ENCODE measurements at places on chromosomes 4 and X. TPM values are rescaled to one million over a fixed set of nuclear protein-coding genes. Genes with fewer than 3 reads are reported as not detected.
A peak's percentile ranks its signal among the peaks of the same experiment; 100 is the strongest.

SPATA4 gene
- not detected for total RNA-seq

ZMAT1 gene
- total RNA-seq = 2.7 TPM

HS6ST2 gene
- total RNA-seq = 0.26 TPM

DNA sequence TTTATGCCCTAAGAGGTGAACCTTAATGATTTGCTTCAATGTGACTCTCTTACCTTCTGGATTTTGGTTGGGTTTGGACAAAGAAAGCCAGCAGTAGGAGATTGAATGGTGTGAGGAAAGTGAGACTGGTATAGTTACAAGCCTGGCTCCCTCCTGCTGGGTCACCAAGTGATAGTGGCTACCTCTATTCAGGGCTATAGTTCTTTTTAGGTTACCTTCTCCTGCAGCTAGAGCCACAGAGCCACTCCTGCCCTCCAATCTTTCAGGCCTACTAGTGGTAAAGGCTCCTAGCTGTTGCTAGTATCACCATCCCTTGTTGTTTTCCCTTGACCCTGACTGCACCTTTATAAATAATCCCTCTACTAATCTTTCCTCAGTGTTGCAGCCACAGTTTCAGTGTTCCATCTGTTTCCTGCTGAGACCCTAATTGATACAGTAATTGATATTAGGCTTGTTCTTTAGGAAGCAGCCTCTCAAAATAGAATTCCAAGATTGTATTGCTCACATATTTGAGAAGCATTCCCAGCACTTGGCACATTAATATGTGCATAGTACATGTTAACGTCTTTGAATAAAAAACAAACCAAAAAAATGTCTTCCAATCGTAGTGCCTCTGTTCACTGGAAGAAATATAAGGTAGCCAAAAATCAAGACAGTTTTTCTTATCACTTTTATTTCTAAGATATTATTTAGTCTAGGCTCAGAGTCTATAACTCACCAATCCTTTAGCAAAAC is 82.3 kb downstream of the SRPX start:
- no peaks in the 10 kb centered on the region for H3K36me3 ChIP-seq
- no peaks in the 10 kb centered on the region for H3K27me3 ChIP-seq
- H3K4me3 ChIP-seq = no peak overlapping the region

MAGEC2 gene
- total RNA-seq = not detected

DNA sequence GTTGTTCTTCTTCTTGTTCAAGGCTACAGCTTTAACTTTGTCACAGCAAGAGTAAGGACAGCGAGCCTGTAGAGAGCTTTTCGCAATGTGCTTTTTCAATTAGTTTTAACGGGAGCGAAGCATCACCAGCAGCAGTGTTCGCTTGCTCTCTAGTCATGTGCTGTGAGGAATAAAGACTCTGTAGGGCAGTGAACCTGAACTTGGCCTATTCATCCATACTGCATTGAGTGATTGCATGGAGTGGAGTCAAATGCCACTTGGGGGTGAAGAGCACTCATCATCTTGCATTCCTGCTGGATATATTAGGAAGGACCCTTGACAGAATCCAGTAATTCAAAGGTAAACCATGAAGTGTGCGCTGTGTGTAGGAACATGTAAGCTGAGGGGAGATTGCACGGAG is 240.0 kb downstream of the FRMPD4 start:
- no peaks in the 10 kb centered on the region for H3K27me3 ChIP-seq
- H3K4me1 ChIP-seq = no peaks in the 10 kb centered on the region
- DNase-seq = no peak
- H3K4me3 ChIP-seq = no peak overlapping the region
- H3K27ac ChIP-seq = no peak overlapping the region

PAGE1 gene
- total RNA-seq = not detected

DNA sequence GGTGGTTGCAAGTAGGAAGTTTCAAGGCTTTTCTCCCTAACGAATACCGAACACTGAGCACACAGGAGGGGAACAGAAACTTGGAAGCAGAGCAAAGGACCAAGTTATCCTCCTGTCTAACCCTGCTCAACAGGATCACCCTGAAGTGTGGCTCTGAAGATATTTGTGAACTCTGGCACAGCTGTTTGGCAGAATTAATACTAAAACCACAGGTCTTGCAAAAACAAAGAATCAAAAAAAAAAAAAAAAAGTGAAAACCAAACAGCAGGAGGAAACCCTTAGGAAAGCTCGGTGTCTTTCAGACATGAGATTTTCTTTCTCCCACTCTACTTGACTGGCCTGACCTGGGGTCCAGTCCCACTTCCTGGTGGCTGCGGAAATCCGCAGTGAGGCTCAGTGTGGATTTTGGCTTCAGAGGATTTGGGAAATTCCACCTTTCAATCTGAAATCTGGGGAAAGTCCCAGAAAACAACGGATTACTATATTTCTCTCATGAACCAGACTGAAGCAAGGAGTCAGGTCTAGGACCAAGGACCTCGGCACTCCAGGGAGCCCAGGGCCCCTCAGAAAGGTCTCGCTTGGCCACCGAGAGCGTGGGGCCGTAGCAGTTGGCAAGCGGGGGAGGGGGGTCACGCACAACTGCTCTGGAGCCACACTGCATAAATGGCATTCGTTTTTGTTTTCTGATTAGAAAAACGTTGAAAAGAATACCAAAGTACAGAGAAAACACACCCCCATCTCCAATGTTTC is 867 bp downstream of the TIFA start:
- DNase-seq = no peak
- H3K27me3 ChIP-seq = no peaks in the 10 kb centered on the region
- peak overlapping the region; percentile 90 for H3K27ac ChIP-seq
- H3K36me3 ChIP-seq = peaks cover 59% of the 10 kb centered on the region

DNA sequence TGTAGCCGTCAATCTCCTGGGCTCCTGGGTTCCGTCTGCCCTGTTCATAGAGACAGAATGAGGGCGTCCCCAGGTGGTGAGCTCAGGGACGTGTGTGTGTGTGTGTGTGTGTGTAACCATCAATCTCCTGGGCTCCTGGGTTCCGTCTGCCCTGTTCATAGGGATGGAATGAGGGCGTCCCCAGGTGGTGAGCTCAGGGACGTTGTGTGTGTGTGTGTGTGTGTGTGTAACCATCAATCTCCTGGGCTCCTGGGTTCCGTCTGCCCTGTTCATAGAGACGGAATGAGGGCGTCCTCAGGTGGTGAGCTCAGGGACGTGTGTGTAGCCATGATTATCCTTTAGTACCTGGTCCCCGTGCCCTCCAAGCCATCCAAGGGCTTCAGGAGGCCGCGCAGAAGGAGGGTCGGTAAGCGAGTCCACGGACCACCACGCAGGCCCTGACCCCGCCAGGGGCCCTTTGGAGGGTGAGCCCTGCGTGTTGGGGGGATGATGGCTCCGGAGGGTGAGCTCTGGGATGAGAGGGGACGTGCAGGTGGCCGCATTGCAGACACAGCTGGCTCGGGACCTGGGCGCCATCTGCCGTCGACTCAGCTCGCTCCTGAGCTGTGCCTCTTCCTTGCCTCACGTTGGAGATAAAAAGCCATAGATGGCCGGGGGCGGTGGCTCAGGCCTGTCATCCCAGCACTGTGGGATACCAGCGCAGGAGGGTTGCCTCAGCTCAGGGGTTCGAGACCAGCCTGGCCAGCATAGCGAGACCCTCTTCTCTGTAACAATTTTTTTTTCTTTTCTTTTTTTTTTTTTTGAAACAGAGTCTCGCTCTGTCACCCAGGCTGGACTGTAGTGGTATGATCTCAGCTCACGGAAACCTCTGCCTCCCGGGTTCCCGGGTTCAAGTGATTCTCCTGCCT is 5.4 kb upstream of the GTPBP6 start:
- peak overlapping the region; percentile 53 for H3K4me3 ChIP-seq
- DNase-seq = peak; percentile 54
- no peak overlapping the region for H3K27ac ChIP-seq
- peaks cover 4% of the 10 kb centered on the region for H3K27me3 ChIP-seq

TCEAL2 gene
- total RNA-seq = 0.40 TPM

DNA sequence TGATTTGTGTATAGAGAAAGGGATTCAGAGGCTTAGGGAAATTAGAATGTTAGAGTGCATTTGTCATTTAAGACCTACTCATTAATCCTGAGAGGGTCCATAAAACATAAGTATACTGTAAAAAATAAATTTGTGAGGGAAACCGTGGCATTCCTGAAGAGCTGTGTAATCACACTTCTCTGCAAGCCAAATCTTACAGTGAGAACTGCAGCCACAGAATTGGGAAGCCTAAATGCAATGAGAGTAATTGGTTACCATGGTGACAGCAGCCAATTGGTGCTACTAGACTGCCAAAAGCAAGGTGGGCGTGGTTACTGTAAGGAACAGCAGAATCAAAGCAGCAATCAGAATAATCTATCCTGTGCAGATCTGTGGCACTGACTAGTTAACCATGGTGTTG is 345.2 kb upstream of the GRID2 start:
- H3K36me3 ChIP-seq = no peaks in the 10 kb centered on the region
- H3K4me3 ChIP-seq = no peak overlapping the region
- no peaks in the 10 kb centered on the region for H3K4me1 ChIP-seq

EVC gene
- total RNA-seq = 0.06 TPM

GRCh38 chr4:10079912-10080588 is 36.5 kb downstream of the WDR1 start:
- H3K36me3 ChIP-seq = peaks cover 19% of the 10 kb centered on the region
- DNase-seq = no peak
- H3K4me3 ChIP-seq = no peak overlapping the region
- H3K4me1 ChIP-seq = no peaks in the 10 kb centered on the region
- H3K27me3 ChIP-seq = no peaks in the 10 kb centered on the region
- peak overlapping the region; percentile 59 for H3K27ac ChIP-seq

- no peaks in the 10 kb centered on the region for H3K36me3 ChIP-seq
- H3K4me3 ChIP-seq = no peak overlapping the region
- H3K4me1 ChIP-seq = no peaks in the 10 kb centered on the region
Observed at GRCh38 chr4:107317611-107318010, 281.5 kb upstream of the DKK2 start.

DNA sequence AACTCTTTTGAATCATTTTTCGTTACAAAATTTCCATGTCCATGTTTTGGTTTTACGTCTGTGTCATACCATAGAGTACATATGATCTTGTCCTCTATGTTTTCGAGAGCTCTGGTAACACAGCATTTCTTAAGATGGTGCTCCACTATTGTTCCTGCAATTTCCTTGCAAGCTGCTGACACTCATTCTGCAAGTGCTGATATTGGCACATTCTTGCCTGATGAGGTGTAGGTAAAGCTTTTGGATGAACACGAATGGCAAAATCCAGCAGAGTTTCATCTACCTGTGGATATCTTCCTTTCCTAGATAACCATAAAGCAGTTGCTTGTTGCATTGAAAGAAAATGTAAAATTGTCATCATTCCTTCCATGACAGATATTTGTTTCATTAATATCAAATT is 41.3 kb downstream of the MAGEB17 start:
- H3K4me3 ChIP-seq = no peak overlapping the region
- H3K27me3 ChIP-seq = no peaks in the 10 kb centered on the region
- no peaks in the 10 kb centered on the region for H3K36me3 ChIP-seq
- no peak overlapping the region for H3K27ac ChIP-seq
- no peak for DNase-seq

DNA sequence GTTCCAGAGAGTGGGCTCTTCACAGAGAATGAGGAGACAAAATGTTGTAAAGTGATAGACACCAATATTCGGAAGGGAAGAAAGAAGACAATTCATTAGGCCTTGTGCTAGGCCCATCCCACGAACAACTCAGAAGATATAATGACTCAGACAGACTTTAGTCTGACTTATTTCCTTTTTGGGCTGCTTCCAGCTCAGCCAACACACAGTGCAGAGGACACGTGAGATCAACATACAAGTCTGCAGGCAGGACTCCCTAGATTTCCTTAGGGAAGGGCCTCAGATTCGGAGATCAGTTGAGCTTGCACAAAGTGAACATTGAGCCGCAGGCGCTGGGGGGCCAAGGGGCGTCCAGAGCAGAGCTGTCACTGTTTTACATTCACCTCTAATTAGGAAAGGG is 290.7 kb upstream of the TENM3 start:
- H3K27me3 ChIP-seq = no peaks in the 10 kb centered on the region
- no peak for DNase-seq
- H3K27ac ChIP-seq = no peak overlapping the region
- H3K4me3 ChIP-seq = no peak overlapping the region
- no peaks in the 10 kb centered on the region for H3K4me1 ChIP-seq
- no peaks in the 10 kb centered on the region for H3K36me3 ChIP-seq

DNA sequence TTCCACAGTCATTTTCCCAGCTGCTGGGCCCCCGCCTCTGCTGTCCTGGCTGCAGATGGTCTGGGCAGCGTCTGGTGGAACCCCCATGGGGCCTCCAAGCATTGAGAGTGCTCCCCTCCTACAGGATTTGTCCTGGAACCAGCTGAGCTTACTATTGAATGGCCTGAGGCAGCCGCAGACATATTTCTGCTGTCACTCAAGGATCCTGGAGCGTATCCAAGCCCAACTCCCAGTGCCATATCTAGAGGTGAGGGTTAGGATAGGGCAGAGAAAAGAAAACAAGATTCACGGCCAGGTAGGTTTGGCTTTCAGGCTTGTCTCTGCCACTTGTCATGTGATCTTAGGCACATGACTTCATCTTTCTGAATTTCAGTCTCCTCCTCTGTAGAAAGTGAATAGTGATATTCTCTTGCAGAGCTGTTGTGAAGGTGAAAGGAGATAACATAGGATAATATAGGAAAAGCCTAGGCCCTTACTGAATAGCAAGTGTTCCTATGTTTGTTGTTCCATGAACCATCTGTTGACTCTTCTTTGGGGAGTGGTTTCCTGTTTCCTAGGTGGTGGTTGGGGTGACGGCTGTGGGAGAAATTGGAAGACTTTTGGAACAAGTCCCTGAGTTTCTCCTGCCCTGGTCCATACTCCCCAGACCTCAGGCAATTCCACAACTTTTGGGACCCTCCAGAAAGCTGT is 52.3 kb downstream of the SEPSECS start:
- H3K4me3 ChIP-seq = no peak overlapping the region
- H3K27ac ChIP-seq = no peak overlapping the region
- H3K4me1 ChIP-seq = no peaks in the 10 kb centered on the region
- H3K27me3 ChIP-seq = no peaks in the 10 kb centered on the region
- peaks cover 4% of the 10 kb centered on the region for H3K36me3 ChIP-seq
- no peak for DNase-seq

DNA sequence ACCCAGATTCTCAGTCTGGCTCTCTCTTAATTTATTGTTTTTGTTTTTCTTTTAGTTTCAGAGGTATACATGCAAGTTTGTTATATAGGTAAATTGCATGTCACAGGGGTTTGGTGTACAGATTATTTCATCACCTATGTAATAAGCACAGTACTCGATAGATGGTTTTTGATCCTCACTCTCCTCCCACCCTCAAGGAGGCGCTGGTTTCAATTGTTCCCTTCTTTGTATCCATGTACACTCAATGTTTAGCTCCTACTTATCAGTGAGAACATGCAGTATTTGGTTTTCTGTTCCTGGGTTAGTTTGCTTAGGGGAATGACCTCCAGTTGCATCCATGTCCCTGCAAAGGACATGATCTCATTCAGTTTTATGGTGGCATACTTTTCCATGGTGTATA is 198.4 kb downstream of the STK32B start:
- no peak overlapping the region for H3K4me3 ChIP-seq
- H3K27me3 ChIP-seq = no peaks in the 10 kb centered on the region
- no peaks in the 10 kb centered on the region for H3K36me3 ChIP-seq
- DNase-seq = no peak
- H3K4me1 ChIP-seq = peaks cover 3% of the 10 kb centered on the region

GRCh38 chrX:12225107-12225506 is 86.8 kb downstream of the FRMPD4 start:
- H3K4me1 ChIP-seq = no peaks in the 10 kb centered on the region
- H3K4me3 ChIP-seq = no peak overlapping the region
- H3K27me3 ChIP-seq = no peaks in the 10 kb centered on the region

PRKX gene
- 31.5 TPM for total RNA-seq

ADGRG4 gene
- not detected for total RNA-seq

- no peak overlapping the region for H3K27ac ChIP-seq
- no peaks in the 10 kb centered on the region for H3K36me3 ChIP-seq
- DNase-seq = peak; percentile 3
- peaks cover 11% of the 10 kb centered on the region for H3K4me1 ChIP-seq
- H3K4me3 ChIP-seq = peak overlapping the region; percentile 4
Observed at GRCh38 chr4:53908661-53909078, 155.7 kb downstream of the CHIC2 start.

Measured in activated naive CD8-positive, alpha-beta T cell treated with anti-CD3 and anti-CD28 coated beads for 36 hours (primary cell).